ENCODE measurements at places on chromosomes 7 and 10.

DNA sequence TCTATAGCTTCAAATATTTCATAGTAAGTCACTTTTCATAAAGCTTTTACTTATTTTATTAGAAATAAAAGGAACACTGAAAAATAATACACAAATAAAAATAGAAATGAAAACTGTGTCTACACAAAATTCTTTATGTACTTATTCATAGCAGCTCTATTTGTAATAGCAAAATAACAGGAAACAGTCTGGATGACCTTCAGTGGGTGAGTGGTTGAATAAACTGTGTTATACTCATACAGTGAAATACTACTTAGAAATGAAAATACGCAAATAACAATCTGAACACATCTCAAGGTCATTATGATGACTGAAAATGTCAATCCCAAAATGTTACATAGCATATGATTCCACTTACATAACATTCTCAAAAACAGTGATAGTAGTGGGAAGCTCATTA, 138.7 kb upstream of the PCLO start:
- no peak for DNase-seq

GRCh38 chr10:89171996-89172395, 35.1 kb downstream of the CH25H start:
- no peak for DNase-seq

DNA sequence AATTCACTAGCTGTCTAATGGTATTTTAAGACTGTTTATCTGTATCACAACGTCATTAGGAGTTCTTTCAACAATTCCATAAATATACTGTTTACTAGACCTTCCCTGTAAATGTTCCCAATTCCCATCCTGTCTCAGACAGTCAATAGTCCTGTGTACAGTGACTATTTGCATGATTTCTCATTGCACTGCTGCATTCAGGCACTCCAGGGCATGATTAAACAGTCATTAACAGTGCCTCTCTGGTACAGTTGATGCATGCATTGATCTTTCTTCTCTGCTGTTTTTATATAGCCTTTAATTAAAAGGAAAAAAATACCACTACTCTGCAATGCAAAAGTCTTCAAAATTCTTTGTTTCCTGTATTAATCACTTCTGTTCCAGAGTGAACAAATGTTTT, 51.5 kb upstream of the MTURN start:
- no peak for DNase-seq

- no peak for DNase-seq
Observed at GRCh38 chr10:49023752-49024151, 84.1 kb upstream of the LRRC18 start.

GRCh38 chr7:107924841-107925504, 34.0 kb downstream of the DLD start:
- DNase-seq = no peak

DNA sequence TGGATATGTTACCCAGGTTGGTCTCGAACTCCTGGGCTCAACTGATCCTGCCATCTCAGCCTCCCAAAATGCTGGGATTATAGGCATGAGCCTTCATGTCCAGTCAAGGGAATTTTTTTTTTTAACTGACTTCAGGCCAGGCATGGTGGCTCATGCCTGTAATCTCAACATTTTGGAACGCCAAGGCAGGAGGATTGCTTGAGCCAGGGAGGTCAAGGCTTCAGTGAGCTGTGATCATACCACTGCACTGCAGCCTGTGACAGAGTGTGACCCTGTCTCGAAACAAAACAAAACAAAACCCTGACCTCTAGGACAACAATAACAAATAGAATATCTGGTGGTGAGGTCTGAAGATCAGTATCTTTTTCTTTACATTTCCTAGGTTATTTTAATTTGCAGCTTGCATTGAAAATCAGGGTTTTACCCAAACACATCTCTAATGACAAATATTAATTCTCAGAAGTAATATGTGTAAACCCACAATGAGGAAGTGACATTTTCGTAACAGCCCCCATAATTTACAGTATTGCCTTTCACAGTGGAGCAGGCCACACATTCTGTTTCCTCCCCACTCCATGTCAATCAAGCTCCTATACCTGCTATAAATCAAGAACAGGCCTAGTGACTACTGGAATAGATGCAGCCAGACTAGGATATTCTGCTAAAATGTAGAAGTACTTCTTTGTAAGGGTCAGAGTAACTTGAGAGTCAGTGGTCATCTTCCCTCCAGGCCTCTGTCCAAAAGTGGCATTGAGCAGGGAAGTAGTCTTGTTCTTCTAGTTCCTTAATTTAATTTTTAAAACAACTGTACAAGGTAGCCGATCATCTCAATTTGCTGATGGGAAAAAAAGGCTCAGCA, 43.3 kb upstream of the ECHDC3 start:
- DNase-seq = no peak

DNA sequence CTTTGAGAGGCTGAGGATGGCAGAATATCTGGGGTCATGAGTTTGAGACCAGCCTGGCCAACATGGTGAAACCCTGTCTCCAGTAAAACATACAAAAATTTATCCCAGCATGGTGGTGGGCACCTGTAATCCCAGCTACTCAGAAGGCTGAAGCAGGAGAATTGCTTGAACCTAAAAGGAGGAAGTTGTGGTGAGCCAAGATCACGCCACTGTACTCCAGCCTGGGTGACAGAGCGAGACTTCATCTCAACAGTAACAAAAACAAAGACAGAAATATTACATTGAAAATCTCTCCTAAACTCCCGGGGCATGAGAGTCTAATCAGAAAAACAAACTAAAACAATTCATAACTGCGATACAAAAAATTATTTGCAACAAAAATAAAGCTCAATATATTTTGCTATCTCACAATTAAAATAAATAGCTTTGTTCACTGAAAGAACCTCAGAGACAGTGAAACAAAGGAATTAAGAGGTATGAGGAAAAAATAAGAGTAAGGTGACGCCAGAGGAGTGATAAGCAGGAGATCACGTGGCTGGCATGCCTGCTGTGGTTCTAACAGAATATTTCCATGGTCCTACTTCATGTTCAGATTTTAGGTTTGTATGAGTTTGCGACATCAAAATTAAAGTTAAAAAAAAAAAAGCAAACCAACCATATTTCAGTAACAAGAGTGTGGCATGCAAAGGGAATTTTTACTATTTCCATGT, 527.7 kb upstream of the POM121L12 start:
- no peak for DNase-seq

DNA sequence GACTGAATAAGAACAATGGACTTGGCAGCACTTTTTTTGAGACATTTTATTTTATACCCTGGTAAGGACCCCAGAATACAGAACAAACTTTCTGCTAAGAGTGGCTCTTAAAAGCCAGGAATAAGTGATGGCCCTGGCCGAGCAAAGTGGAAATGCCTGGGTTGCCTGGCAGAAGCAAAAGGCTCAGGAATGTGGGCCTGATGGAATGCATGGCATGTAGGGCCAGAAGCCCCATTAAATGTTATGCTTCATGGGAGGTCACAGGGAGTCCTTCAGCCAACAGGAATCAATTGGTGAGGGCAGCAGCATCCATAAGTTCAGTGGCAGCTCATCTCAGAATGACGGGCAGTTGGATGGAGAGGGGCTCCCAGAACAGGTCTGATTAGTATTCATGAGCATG, 301.5 kb upstream of the CACNA2D1 start:
- no peak for DNase-seq

GRCh38 chr10:110147961-110148360, 59.4 kb upstream of the MXI1 start:
- DNase-seq = no peak

- no peak for DNase-seq
Observed at GRCh38 chr10:62047960-62048383, 146.5 kb downstream of the ARID5B start.

GRCh38 chr7:37362802-37363201, 85.9 kb downstream of the ELMO1 start:
- no peak for DNase-seq

DNA sequence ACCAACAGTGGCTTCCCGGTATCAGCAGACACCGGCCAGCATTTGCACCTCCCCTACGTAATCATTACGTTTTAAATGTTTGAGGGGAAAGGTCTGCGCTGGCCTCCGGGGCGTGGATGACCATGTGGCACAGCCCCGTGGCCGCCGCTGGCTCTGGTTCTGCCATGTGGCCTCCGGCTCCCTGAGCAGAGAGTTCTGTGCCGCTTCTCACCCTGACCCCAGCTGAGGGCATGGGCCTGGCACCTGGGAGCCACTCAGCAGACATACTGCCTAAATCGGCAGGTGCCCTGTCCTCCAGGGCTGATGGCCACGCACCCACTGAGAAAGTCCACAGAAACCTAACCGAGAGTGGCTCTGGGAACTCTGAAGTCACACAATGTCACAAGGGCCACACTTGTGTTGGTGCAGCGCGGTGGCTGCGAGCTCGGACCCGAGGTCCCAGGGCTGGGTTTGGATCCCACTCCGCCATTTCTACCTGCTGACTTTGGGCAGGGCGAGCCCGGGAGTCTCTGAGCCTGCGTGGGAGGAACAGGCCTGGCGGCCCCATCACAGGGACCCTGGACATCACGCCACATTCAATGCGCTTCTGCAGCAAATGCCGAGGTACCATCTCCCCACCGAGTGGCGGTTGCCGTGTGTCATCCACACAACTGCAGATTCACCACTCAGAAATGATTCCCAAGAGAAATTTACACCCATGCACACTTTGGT, 25.3 kb downstream of the CFAP46 start:
- DNase-seq = no peak

DNA sequence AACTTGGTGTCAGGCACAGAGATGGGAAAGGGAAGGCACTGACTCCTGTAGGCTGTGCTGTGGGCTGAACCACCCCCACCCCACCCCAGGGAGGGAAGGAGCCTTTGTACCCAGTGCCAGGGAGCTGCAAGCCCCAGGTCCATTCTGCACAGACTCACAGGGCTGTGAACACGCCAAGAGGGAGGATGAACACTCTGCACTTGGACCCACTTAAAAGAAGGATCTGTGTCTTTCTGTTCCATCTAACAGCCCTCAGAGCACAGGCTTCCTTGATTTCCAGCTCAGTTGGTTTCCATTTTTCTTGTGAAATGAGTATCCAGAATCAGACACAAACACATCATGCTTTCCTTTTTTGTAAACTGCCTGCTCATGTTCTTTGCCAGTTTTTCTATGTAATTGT, 84.9 kb downstream of the GRB10 start:
- DNase-seq = no peak

DNA sequence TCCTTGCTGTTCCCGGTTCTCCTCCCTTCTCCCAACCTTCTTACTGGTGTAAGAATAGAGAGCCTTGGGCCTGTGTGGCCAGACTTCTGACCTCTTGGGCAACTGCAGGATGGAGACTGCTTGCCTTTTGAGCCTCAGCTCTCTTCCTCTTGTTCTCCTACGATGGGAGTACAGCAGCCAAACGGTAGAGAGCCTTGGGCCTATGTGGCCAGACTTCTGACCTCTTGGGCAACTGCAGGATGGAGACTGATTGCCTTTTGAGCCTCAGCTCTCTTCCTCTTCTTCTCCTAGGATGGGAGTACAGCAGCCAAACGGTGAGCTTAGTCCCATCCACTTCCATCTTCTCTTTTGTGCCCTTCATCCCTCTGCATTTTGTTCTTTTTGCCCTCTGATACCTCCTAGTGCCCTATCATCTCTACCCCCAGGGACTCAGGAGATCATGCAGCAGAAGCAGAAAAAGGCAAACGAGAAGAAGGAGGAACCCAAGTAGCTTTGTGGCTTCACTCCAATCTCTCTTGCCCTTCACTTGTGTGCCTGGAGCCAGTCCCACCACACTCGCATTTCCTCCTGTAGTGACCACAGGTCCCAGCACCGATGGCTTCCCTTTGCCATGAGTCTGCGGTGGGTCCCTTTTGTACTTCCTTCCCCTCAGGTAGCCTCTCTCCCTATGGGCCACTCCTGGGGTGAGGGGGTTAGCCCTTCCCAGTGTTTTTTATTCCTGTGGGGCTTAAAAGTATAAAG, 15.3 kb downstream of the SLC25A13 start:
- DNase-seq = no peak

- DNase-seq = no peak
Observed at GRCh38 chr7:153430931-153431330, 621.3 kb upstream of the DPP6 start.

DNA sequence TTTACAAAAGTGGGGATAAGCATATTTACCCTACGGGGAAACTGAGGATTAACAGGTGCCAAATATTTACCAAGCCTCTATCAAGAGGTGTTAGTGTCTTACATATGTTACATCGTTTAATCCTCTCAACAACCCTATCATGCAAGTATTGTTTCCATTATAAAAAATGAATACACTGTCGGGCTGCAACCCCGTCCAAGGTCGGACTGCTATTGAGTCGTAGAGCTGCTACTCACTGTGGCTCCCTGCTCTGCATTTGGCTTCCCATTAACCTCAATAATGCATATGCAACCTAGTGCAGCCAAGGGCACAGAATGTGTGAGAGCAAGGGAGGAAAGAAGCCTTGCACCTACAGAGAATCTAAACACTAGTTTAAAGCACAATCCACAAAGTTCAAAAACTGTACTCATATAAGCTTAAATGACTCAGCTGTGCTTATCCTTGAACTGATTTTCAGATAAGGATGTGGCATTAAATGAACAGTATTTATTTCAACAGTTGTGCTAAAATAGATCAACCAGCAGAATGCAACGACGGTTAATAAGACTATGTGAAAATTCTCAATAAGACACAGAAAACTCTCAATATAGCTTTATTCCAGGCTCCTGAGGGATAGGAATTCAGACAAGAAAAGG, 49.9 kb downstream of the UBE2H start:
- DNase-seq = no peak

GRCh38 chr10:28761084-28761846, 83.9 kb downstream of the BAMBI start:
- DNase-seq = no peak

DNA sequence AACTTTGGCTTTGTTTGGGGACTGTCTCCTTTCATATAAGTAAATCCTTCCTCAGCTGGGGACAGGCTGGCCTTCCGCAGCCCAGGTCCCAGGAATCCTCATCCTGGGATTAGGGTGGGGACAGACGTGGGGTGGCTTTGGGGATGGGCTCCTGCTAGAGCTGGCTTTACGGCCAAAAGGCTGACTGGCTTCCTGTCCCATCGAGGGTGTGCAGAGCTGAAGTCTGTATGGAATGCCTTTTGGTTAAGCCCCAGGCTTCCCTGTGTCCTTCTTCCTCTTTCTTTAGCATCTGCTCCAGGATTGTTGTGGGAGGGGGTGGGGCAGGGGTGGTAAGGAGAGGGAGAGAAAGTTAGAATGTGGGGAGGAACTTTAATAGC, 59.4 kb upstream of the AQP1 start:
- no peak for DNase-seq

- DNase-seq = no peak
Observed at GRCh38 chr10:131819241-131820072, 81.4 kb upstream of the PPP2R2D start.

DNA sequence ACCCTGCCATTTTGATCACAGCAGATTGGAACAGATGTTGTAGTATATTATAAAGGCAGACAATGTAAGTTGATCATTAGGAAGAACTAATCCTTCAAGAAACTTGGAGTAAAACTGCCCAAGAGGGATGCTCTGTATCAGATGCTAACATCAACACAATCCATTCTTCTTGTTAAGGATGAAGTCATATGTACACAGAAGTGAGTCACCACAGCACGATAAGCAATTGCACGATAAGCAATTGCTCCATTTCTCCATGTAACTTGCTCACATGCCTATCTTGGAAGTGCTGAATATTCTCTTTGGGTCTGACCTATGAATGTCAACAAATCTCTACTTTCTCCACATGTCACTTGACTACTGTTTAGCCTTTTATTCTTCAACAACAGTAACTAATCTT, 41.5 kb upstream of the DMTF1 start:
- no peak for DNase-seq

All from stimulated activated CD4-positive, alpha-beta T cell treated with anti-CD3 and anti-CD28 coated beads, Interleukin-1b, Interleukin-23, amount 100 ng/mL, for 1 hour (primary cell).